ENCODE measurements at places on chromosomes 11 and 22.
A peak's percentile ranks its signal among the peaks of the same experiment; 100 is the strongest.

DNA sequence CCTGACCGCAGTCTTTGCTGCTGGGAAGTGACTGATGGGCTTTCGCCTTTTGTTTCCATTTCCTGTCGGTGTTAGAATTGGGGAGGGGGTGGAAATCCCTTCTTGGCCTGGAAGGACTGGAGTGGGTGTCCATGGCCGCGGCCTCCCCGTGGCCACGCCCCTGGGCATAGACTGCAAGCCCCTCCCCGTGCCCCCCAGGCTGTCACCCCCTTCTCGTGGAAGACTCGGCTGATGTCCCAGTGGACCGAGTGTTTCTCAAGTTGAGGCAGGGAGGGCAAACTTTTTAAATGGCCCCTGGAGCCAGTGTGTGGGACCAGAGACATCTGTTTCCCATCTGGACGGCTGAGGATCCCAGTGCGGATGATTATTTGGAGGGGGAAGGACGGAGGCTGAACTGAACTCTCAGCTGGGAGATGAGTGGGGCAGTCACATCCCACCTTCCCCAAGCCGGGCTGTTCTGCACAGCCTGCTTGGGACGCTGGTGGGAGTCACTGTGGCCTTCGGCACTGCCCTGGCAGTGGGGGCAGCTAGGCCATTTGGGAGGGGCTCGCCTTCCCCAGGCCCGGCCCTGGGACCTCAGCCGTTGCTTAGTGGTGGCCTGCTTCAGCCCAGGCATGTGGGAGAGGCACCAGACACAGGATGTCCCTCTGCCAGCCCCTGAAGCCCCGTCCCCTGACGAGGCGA is 1.6 kb downstream of the CD81 start:
- DNase-seq: no peak

DNA sequence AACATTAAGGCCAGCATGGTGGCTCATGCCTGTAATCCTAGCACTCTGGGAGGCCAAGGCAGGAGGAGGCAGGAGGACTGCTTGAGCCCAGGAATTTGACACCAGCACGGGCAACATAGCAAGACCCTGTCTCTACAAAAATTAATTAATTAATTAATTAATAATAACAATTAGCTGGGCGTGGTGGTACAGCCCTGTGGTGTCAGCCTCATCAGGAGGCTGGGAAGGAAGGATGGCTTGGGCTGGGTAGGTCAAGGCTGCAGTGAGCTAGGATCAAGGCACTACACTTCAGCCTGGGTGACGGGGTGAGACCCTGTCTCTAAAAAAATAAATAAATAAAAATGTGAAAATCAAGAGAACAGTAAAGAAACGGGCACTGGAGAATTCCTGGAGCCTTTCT is 1.4 kb downstream of the ARFGAP3 start:
- no peak for DNase-seq

- DNase-seq: peak; percentile 51
These were observed at the start of gene NRIP3 for GRCh38 chr11:9003573-9004182. NRIP3 (minus strand) TSS chr11:9004001; CDS start chr11:9003935, 66 bp downstream.

DNA sequence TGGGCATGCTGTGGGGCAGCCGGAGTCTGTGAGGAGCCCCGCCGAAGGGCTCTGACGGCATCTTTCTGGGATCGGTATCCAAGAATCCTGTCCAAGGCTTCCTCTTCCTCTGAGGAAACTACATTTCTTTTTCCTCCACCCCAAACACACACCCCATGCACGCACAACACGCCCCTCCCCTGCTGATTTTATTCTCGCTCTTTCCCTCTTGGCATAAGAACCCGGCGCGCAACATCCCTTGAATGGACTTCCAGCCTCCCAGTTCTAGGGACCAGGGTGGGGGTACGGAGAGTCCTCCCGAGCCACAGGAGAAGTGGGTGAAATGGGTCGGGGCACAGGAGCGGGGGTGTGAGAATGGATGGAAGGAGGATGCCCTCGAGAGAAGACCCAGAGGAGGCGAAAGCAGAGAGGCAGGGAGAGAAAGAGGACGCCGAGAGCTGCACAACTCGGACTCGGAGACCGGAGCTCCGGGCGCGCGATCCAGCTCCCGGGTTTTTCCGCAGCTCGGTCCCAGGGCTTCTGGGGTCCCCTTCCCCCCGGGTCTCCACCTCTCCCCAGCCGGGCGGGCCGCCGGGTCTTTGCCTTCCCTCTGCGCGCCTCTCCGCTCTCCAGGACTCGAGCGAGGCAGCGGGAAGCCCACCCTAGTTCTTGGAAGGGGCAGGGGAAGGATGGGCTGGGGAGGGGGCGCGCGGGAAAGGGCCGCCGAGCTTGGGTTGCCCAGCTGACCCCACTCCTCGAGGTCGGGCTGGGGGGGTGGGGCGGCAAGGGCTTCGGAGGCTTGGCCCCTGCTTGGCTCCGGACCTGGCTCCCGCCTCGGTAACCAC is 1.5 kb upstream of the LARGE1 start:
- DNase-seq: peak; percentile 84

GRCh38 chr11:16421826-16422225 is 65.5 kb upstream of the SOX6 start:
- DNase-seq: no peak

DNA sequence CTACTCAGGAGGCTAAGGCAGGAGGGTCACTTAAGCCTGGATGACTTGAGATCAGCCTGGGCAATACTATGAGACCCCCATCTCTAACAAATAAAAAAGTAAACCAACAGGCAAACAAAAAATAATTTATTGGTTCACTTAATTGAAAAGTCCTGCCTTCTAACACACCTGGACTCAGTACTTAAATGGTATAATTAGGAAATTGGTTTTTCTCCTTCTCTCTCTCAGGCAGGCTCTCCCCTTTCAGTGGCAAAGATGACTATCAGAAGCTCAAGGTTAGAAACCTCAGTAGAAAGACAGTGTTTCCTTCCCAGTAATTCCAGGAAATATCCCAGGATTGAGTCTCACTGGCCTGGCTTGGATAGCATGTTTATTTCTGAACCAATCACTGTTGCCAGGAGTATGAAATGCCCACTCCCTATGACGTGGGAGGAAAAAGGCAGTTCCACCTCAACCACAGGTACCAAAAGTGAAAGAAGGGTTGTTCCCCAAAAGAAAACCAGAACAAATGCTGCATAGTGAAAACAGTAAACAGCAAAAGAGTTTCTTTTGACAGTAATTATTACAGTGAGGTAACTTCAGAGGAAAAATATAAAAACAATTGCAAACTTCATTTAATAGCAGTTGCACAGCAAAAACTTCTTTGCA is 56.3 kb upstream of the SOX6 start:
- DNase-seq: no peak

- DNase-seq: no peak
These were observed 7.5 kb upstream of the SLC2A11 start for GRCh38 chr22:23850136-23850611.

DNA sequence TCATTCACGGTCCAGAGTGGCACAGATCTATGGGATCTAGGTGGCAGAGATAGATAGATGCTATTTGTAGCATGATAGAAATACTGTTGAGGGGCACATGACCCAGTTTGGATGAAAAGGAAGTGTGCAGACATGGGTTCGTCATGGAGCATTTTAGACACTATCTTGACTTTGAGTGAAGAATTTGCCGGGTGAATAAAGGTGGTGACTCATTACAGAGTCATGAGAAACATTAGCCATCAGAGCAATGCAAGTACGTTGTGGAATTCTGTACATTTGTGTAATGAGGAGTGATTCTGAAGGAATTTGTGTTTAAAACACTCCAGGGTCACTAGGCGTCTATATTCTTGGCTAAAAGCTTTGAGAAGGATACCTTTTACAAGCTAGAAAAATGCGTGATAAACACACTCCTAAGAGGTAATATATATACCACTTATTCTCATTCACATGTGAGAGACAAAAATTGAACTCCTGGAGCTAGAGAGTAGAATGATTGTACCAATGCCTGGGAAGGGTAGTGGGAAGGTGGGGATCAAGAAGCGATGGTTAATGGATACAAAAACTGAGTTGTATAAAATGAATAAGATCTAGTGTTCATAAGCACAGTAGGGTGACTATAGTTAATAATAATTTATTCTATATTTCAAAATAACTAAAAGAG is 593.7 kb upstream of the LUZP2 start:
- no peak for DNase-seq

GRCh38 chr11:2270322-2271076 is at the start of gene ASCL2:
ASCL2 (minus strand) TSS chr11:2270588; CDS start chr11:2270332, 256 bp downstream.
- no peak for DNase-seq

DNA sequence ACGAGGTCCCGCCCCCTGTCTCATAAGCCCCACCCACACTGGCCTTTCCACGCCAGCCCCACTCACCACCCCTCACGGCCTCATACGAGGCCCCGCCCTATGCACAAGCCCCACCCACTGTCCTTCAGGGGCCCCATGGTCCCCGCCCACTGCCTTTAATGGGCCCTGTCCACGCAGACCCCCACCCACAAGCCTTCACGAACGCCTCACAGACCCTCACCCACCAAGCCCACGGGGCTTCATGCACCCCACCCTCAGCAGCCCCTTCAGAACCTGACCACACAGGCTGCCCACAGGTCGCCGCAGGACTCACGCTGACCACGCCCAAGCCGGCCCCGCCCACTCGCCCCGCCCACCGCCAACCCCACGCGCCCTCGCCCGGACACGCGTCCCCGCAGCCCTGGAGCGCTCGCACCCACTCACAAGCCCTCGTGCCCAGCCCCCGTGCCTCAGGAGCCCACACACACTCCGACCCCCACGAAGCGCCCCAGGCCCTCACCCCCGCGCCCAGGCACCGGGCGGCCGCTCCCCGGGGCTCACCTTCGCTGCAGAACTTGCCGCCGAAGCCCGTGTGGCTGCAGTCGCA is 10.5 kb downstream of the NRXN2 start:
- DNase-seq: no peak

- DNase-seq: no peak
These were observed 478.3 kb upstream of the ISX start for GRCh38 chr22:34587357-34588356.

DNA sequence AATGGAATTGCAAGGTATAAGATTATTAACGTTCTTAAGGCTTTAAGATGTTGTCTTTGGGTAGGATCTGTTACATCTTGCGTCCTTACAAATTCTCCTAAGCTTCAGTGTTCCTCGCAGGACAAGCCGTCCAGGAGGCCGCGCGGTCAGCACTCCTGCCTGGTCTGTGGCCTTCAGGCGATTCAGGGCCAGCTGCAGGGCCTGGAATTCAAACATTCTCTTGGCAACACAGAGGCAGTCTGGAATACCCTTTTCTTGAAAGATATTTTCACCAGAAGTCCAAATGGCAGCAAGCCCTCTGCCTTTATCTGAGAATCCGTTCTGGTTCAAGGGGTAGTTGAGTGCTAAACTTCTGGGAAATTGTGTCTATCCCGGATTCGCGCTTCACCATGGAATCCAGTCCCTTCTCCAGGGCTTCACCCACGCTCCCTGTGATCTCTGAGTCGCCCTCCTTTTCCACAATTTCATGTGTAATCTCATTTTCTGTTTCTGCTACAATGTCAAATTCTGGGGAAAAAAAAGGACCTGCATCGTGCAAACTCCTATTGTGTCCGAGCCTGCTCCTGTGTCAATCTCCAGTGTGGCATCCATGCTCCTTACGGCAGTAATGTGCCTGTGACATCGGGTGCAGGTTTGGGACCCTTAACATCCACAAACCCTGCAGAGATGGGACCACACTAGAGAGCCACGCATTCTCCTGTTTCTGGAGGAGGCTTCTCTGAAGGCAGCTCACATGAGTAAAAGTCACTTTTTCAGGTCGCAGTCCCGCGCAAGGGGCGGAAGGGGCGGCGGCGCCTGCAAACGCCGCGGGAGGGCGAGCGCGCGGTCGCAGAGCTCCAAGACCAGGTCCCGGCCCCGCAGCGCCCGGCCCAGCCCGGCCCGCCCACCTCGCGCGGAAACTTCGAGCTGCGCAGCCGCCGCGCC is 25.4 kb upstream of the SORL1 start:
- peak; percentile 31 for DNase-seq

DNA sequence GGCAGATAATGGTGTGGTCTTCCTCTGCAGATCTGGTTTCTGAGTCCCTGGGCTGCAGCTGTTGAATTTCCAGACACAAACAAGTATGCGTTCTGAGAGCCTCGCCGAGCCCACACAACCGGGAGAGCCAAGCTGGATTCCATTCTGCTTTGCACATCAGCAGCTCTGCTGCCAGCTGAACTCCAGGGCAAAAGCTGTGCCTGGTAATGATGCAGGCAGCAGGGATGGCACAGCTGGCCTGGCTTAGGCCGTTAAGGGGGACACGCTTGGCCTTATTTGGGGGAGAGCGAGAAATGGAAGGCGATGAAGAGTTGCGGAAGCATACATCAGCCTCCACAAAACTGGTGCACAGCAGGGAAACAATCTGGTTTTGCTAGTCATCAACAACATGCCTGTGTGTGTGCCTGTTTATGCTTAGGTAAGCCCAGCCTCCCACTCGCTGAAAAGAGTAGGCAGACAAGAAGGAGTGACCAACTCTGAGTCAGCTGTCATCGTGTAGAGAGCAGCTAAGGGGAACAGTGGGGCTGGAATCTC is 25.1 kb downstream of the ADAMTS8 start:
- DNase-seq: no peak

DNA sequence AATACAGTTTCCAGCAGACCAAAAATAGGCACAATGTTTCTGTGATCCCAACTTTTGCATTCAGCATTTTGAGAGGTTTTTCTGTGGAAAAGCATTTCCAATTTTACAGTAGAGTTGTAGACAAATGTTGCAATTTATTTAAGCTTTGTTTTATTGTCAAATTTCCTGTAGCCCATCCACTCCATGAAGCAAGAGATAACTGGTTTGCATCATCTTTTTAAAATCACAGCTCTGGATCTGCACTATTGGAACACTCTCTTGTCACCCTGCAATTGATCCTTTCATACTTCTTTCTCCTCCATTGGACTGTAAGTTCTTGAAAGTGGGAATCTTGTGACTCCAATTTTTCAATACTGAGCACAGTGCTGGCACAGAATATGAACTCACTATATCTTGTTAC is 86.0 kb downstream of the MAML2 start:
- DNase-seq: no peak

DNA sequence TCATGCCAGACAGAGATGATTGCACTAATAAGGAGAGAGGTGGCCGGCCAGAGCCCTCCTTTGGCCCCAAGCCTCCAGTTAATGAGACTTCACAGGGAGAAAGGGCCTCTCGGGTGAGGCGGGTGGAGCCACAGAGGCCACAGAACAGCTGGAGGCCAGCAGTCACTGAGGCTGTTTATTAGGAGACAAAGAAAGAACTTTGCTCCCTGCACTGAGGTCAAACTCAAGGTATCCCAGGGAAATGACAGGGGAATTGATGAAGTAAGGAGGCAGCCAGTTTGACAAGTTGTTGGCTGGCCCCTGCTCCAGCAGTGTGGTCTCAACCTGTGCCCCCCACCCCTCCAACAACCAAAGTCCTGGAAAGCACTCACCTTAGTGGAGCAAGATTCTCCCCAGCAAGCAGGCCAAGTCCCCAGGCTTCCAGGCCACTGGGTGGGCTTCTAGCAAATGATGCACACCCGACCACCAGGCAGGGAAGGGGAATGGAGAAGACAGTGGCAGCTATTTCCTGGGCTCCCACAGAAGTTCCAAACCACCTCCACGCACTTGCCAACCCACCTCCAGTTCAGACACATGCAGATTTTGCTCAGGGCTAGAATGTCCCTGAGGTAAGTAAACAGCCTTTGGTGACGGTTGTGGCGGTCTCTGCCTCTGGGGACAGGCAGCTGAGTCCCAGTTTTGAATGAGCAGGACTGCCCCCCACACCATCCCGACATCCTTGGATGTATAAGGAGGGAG is 53.2 kb downstream of the RPUSD4 start:
- DNase-seq: no peak

Data from NCI-H524 (cell line).